GM23248 (cell line): ENCODE measurements at places on chromosomes 5 and 9. TPM values are rescaled to one million over a fixed set of nuclear protein-coding genes. Genes with fewer than 3 reads are reported as not detected.

DNA sequence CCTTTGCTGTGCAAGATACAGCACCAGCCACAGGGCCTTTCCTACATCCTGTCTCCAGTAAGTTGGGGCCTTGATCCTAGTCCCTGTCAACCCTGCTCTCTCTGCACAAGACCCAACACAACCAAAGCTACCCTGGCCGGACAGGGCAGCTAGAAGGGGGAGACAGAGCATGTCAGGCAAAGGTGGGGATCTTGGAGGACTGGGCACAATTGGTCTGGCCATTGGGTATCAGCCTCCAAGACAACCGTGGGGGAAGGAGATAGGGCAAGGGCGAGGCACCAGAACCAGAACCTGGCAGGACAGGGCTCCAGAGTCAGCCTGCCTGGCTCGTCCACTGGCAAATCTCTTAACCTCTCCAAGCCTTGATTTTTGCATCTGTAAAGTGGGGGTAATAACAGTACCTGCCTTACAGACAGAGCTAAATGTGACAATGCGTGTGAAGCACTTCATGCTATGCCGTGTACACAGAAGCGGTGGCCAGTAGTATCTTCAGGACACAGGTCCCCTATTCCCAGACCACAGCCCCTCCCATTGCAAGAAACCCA lies 51.6 kb upstream of the CDKN2AIPNL start:
- no peak for DNase-seq

DNA sequence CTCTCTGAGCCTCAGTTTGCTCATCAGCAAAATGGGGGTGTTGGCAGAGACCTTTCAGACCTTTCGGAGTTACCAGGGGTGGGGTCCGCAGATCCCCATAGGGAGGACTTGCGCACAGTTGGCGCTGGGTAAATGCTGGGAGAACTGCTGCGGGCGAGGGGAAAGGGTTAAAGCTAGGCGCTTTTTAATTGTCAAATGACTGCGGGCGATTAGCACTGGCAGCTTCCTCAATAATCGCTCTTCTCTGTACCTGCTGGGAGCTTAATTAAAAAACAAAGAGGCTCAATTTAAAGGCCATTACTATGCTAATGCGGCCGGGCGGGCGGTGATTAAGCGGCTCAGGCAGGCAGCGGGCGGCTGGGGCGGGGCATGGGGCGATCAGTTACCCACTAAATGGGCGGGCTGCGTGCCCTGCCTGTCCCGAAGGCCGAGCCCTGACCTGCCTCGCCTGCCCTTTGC lies 63.0 kb downstream of the LMX1B start:
- no peak for DNase-seq

- DNase-seq = no peak
Measured at GRCh38 chr9:4721736-4722135, 19.3 kb downstream of the AK3 start.

- no peak for DNase-seq
Measured at GRCh38 chr9:16314476-16314875, 556.0 kb downstream of the BNC2 start.

The TBC1D13 gene
- total RNA-seq = 15.7 and 17.3 TPM in 2 replicates
